ENCODE measurements at places on chromosomes 7 and 10.

DNA sequence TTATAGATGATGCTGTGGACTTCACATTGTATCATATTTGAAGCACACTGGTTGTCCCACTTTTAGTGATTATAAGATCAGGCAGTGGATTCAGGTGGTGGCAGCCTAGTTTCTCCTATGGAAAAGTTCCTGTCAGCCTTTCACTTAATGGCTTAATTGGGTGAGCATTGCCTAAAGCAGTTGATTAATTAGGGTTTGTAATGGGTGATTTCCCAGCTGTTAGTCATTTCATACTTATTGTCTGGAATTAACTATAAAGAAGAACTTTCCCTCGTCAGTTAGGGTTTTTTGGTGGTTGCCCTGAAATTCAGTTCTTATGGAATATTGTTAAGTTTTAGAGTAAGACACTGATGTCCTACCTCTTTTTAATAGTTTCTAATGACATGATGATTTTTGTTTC, 78.8 kb downstream of the SLC25A40 start:
- DNase-seq, result no peak

DNA sequence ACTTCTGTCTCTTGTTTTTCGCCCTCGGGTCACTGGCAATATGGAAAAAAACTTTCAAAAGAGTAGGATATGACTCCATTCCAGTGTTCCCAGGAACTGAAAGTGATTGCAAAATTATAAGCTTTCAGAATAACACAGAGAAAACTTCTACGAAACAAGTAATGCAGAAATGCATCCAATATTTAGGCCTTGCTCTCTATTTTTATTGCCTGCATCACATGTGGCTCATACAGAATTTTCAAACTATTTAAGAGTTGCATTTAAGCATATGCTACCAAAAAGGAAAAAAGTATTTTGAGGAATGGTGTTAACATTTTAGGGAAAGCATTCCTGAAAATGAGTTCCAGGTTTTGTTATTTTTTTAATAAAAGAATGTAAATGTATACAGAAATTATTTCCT, 228.0 kb downstream of the CACNB2 start:
- no peak for DNase-seq

DNA sequence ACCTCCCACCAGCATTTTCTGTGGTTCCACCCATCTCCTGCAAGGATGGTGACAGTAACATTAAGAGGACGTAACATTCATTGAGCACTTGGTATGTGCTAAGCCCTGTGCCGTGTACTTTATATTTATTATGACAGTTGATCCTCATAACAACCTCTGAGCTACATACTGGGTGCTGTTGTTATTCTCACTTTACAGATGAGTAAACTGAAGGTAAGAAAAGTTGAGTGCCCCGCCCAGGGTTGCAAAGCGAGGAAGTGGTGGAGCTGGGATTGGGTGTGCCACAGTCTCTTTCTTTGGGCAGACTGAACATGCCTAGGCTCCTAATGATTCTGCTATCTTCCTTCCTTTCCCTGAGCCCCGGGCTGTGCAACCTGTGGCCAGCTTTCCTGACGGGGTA, 107.4 kb downstream of the SH3PXD2A start:
- DNase-seq, result no peak

DNA sequence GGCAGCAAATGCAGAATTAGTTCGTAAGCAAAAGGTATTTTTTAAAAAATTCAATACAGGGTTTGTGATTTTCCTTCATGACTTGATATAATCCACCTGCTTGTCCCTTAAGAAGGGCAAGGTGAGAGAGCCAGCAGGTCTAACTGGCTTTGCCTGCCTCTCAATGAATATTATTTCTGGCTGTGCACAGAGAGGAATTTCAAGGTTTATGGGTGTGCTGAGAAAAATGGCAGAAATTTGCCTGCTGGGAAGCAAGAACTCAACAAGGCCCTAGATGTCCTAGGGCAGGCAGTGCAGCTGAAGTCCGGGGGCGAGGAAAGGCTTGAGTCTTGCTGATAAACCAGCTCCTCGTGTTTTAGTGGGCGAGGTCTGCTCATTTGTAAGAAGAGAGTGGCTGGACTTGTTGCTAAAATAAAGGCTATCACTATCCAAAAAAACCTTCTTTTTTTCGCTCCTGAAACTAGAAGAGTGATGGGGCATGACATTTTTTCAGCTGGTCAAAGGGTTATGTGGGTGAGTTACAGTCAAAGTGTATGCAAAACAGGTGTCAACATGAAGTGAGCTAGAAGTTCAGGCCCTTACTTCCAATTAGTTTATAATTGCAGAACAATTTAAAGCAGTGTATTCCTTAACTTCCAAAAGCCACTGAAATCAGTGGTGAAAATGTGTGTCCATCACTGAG, 385.8 kb upstream of the KLF6 start:
- DNase-seq, result no peak

- DNase-seq, result no peak
Observed at GRCh38 chr10:83816942-83817341, 322.4 kb upstream of the GHITM start.

DNA sequence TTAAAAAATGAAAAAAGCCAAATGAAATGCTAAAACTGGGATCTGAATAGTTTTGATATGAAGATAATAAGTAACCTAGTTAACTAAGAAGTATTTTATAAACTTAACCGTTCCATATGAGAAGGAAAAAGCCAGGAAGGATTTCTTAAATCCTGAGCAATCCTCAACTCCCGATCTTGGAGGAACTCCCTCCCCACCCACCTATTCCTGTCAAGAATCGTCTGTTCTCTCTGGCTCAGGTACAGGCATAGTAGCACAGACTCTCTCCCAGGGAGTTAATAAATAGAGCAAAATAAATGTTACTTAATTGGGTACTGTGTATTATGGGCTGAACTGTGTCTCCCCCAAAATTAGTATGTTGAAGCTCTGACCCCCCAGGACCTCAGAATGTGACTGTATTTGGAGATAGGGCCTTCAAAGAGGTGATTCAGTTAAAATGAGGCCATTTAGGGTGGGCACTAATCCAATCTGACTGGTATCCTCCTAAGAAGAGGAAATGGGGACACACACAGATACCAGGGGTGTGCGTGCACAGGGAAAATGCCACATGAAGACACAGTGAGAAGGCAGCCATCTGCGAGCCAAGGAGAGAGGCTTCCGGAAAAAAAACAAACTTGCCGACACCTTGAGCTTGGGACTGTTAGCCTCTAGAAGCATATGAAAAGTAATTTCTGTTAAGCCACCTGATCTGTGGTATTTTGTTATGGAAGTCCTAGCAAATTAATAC, 28.7 kb downstream of the PUS7 start:
- DNase-seq, result no peak

- DNase-seq, result no peak
Observed at GRCh38 chr7:159231017-159231416, 86.3 kb upstream of the VIPR2 start.

DNA sequence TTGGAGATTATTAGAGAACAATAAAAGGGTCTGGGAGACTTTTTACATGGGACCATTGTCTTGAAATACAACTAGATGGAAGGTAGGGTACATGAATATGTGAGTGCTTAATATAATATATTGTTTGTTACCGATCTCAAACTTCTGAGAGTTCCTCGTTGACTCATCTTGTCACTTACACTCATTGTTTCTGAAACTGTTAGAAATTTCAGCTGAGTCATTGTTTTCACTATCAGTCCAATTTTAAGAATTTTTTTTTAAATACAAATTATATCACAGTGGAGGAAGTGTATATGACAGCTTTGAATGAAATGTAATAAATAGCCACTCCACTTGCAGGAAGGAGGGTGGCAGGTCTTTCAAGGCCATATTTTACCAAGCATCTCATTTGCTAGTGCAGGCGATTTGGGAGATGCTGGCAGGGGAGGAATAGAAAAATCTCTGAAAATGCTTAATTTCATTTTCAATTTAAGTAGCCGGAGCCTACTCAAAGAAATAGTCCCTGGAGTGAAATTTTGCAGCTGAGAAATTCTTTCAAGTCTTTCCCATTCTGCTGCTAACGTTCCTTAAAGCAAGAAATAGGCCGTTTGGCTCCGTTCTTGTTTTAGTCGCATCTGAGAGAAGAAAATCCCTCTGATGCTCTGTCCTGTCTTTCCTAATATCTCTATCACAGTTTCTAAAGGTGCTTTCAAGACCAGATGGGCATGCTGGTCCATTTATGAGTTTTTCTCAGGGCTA, 1404.2 kb upstream of the CELF2 start:
- peak; percentile 32 for DNase-seq

GRCh38 chr7:115132096-115132495, 210.2 kb downstream of the MDFIC start:
- no peak for DNase-seq

DNA sequence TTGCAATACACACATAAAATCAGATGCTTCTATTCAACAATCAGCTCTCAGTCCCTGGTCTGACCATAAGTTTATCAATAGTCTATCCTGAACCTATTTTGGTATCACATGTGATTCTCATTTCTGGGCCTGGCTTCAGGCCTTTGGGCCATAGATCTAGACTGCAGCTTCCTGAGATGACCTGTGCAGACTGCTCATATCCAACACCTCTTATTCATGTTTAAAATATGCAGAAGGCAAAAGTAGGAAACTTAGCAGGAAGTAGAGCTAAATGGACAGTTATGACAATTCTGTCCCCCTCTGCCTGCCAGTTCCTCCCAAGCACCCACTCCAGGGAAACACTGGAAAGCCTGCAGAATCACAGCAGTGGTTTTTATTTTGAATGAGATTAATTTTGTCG, 53.3 kb downstream of the C7orf25 start:
- DNase-seq, result peak; percentile 66

DNA sequence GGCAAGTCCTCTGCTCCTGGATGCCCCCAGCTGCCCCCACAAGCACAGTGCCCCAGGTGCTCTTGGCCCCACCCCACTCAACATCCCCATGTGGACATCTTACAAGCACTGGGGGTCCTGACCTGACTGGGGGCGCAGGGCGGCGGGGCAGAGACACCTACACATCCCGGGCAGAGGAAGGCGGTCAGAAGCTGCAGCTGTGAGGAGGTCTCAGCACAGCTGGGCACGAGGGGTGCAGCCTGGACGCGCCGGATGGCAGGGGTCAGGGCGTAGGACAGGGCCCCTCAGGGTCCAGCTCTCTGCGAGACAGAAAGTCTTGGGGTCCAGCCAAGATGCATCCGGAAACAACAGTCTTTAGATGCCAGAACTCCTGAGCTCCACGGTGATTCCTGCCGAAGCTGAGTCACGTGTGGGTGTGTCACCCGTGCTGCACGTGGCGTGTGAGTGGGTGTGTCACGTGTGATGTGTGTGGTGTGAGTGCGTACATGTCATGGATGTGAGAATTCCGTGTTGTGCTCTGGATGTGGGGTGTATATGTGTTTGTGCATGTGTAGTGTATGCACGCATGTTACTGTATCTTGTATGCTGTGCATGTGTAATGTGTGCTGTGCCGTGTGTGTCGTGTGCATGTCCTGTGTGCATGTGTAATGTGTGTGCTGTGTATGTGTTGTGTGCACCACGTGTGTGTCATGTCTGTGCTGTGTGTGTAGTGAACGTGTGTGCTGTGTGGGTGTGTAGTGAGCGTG, 5.1 kb downstream of the VENTX start:
- peak; percentile 46 for DNase-seq

DNA sequence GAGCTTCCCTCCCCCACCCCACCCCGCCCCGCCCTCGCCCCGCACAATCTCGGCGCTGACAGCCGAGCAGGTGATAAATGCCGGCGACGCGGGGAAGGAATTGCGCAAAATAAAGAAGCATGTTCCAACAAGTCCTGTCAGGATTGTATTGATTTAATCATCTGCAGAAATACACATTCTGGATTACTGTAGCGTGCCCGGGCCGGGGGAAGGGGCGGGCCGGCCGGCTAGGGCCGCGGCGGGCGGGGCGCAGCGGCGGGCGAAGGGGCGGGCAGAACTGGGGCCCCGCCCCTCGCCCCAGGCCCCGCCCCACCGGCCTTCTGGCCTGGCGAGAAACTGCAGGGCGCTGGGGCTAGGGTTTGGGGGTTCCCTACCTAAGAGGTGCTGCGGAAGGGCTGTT, 88.9 kb upstream of the PAX2 start:
- DNase-seq, result no peak

DNA sequence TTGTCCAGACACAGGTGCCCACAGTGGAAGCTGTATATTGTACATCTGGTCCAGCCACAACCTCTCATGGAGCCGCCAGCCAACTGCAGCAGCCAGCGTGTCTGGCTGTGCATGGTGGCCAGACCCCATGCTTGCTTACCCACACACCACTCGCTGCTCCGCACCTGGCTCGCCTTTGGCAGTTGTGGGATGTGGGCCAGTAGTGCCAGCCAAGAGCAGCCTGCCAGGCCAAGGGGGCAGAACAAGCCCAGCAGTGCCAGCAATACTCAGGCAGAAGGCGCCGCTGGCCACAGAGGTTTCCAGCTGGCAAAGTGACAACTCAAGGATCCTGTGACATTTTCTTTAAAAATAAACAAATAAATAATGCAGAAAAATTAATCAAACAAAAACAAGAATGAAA, 11.7 kb upstream of the TMEM243 start:
- DNase-seq, result no peak

GRCh38 chr10:59557642-59558041, 152.0 kb downstream of the SLC16A9 start:
- no peak for DNase-seq

GRCh38 chr10:670990-671389, 18.5 kb downstream of the DIP2C start:
- DNase-seq, result no peak

GRCh38 chr10:22367471-22367870, 22.2 kb downstream of the SPAG6 start:
- DNase-seq, result no peak

DNA sequence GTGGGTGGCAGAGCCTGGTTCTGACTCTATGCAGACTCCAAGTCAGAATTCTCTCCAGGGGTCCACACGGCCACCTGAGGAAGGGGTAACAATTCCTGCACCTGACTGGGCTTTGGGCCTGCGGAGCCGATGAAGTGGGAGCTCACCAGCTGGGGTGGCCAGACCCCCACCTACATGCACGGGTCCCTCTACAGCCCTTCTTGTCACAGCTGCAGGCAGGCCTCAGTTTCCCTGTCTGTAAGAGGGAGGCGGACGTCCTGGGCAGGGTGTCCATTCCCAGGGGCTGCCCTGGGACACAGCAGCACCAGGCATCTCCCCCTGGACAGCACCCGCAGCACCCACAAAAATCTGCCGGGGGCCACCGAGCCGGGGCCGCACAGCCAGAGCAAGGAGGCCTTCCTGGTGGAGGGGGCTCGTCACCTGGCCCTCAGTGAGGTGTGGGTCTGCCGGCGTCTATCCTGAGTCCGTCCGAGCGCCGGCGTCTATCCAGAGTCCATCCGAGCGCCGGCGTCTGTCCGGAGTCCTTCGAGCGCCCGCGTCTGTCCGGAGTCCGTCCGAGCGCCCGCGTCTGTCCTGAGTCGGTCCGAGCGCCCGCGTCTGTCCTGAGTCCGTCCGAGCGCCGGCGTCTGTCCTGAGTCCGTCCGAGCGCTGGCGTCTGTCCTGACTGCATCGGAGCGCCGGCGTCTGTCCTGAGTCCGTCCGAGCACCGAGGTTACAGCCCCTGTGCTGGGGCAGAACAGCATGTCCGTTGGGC, 65.1 kb downstream of the PDGFA start:
- DNase-seq, result no peak
